ENCODE measurements at places on chromosomes 11 and 22.
A peak's percentile ranks its signal among the peaks of the same experiment; 100 is the strongest.

DNA sequence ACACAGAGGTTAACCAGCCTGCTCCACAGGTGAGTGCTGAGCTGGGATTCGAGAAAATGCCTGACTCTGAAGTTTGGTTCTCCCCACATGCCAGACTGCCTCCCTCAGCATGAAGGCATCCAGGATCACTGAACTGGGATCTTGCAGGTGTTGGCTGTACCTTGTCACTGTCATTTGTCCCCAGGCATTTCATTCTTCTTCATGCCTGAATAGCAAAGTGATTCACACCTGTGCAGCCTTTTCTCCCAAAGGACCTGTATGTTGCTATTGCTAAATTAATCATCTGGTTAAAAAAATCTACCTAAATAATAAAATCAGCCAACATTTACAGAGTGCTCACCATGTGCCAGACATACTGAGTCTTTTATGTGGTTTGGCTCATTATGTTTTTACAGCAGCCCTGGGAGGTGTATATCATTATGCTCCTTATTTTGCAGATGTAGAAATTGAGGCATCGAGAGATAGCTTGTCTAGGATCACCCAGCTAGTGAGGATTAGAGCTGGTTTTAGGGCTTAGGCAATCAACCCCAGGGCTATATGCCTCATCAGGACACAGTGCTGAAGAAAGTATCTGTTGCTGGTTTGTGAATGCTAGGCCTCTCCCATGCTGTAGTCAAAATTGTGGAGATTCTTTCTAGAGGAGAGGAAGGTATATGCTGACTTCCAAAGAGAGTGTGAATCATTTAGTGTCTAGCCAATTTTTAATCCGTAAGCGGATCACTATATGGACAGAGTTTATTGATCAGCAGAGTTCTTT, 204.4 kb downstream of the HIPK3 start:
- no peak for DNase-seq

DNA sequence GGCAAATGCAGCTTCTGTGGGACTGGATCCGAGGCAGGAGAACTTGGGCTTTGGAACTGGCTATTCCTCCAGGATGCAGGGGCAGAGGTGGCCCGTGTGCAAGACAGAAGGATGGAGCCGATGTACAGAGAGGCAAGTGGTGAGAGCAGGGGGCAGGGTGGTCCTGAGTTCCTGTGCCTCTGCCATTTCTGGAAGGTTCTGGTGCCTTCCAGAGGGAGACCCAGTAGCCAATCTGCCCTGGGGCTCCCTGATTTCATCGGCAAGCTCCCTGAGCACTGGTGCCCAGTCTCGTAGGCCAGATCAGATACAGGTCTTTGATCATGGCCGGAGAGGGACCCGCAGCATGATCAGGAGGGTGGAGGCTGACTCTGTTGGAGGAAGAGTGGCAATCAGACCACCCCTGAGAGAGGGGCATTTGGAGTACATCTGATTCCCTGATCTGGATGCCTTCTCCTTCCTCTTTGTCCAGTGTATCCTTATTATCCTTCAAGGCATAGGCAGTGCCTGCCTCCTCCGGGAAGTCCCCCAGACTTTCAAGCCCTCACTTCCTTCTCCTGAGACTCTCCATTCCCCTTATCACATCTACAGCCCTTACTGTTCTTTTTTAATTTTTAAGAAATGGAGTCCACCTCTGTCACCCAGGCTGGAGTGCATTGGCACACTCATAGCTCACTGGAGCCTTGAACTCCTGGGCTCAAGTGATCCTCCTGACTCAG, 9.7 kb downstream of the MRGPRD start:
- DNase-seq: no peak

DNA sequence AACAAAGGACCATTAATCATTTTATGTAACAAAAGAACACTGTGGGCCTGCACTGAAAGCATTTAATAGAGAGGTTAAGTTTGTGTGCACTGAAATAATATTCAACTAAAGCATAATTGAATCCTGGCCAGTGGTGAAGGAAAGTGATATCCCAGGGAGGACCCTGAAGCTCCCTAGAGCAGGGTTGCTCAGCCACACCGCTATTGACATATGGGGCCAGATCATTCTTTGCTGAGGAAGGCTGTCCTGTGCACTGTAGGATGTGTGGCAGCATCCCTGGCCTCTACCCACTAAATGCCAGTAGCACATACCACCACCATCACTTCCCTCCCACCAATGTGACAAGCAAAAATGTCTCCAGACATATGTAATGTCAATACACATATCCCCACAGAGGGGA, 166.1 kb upstream of the MTNR1B start:
- no peak for DNase-seq

- peak; percentile 74 for DNase-seq
Measured at GRCh38 chr11:109422870-109423465, 978 bp downstream of the C11orf87 start.

- DNase-seq: no peak
Measured at GRCh38 chr11:117519170-117519569, 191.5 kb downstream of the CEP164 start.

DNA sequence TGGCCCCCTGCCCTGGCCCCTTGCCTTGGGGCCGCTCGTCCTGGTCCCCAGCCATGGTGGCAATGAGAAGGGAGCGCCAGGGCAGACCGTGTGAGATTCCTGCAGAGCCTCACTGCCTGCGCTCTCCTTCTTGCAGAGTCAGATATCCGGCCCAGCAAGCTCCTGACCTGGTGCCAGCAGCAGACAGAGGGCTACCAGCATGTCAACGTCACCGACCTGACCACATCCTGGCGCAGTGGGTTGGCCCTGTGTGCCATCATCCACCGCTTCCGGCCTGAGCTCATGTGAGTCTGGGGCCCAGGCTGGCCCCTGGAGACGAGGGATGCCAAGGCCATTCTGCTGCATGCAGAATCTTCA, 114.1 kb downstream of the MICAL2 start:
- no peak for DNase-seq

GRCh38 chr11:16013649-16014275, 342.6 kb downstream of the SOX6 start:
- DNase-seq: no peak

DNA sequence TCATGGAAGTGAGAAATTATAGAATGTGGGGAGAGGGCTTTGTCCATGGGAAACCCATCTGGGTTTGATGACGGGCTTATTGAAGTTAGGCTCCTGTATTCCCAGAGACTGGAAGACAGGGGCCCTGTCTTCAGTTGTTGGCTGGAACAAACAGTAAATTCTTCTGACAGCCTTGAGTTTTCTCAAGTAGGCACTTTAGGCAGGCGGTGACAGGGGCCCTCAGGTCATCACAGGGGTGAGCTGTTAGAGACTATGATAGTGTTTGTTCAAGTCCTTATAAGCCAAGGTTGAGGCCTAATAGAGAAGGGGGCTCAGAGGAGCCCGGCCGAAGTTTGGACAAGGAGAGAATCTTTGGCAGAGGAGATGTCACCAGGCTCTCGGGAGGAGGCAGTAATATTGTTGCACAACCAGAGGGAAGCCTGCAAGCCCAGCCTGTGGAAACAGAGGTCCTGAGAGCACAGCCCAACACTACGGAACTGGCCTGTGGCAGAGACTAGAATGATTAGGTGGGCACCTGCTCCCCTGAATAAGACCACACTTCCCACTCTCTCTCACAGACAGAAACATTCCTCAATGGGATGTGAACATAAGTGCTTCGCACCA, 20.2 kb upstream of the IL17RA start:
- no peak for DNase-seq

- DNase-seq: no peak
Measured at GRCh38 chr11:32464078-32464477, 28.7 kb upstream of the WT1 start.

GRCh38 chr22:47836957-47837356, 1074.5 kb downstream of the TBC1D22A start:
- no peak for DNase-seq

All from brain (organoid and tissue), 16 donors.